ENCODE measurements at places on chromosomes 16 and 17.
A peak's percentile ranks its signal among the peaks of the same experiment; 100 is the strongest.

DNA sequence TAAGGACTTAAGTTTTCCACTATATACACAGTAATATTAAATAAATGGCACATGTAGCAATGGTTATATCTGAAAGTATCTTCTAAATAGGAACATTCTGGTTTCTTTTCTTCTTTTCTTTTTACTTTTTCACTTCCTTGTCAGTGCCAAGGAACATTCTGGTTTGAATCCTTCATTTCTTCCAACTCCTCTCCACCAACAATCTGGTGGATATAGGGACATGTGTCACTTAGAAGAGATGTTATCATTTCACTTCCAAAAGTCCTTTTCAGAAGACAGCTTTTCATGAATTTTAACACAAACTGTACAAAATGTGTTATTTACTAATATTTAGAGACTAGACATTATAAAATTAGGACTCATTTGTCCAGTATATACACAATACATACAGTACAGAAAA is 7.9 kb upstream of the GOT2 start:
- no peak for DNase-seq

DNA sequence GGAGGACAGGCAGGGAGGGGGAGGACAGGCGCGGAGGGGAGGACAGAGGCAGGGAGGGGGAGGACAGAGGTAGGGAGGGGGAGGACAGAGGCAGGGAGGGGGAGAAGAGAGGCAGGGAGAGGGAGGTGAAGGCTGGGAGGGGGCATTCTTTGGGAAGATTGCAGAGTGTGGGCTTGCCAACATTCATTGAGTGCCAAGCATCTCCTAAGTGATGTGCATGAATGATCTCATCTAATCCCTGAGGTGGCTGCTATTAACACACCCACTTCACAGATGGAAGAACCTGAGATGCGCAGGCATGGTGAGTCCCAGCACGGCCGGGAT is 58.3 kb downstream of the NT5M start:
- DNase-seq, result no peak

- no peak for DNase-seq
These were observed 28.6 kb upstream of the PAFAH1B1 start for GRCh38 chr17:2564877-2565276.

GRCh38 chr17:17180141-17180603 is 26.0 kb downstream of the PLD6 start:
- DNase-seq, result no peak

GRCh38 chr17:78748730-78749317 is 33.2 kb downstream of the CYTH1 start:
- DNase-seq, result no peak

DNA sequence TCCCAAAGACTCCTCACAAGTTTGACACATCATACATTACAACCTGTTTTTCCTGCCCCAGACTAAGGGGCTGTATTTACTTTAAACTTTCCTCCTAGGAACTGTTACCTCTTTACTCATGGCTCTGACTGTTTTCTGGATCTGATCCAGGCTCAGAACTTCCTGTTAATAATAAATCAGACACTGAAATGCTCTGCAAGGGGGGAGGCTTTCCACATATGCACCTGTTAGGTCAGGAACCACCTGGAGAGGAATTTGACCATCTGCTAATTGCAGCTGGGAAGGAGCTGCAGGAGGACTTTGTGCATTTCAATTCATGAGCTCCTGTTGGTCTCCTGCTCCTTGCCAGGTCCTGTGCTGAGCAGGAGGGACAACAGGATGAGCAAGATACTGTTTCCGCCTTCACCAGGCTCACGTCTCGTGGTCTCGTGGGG is 476.9 kb upstream of the CDH5 start:
- DNase-seq, result no peak

DNA sequence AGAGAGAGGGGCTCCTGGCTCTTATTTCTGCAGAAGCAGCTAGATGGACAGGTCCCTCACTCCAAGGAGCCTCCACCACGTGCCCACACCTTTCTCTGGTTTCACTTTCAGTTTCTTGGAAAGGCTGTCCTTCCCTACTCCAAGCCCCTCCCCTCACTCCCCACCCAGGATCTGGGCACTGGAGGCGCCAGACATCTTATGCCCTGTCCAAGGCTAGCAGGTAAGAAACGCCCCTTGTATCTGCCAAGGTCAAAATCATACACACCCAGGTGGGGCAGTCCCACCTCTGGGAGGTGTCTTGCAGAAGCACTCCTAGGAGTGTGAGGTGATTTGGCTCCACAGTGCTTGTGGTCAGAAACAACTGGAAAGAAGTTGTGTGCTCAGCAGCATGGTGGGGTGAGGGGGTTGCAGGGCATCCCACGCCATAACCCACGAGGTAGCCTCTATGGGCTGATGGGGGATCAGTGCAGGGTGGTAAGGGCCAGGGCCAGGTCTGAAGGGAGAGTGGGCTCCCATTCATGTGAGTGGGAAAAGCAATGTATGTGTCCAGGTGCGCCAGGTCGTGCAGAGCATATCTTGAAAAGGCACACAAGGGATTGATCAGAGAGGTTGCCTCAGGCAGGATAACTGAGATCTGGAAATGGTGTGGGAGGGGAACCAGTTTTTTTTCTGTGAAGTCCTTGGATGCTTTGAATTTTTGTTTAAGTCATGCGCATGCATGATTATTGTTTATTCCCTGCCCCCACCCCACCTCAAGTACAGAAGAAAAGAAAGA is 31.8 kb upstream of the PRM1 start:
- no peak for DNase-seq

GRCh38 chr17:48575673-48576478 is 2.3 kb downstream of the HOXB4 start:
- no peak for DNase-seq

GRCh38 chr17:48791128-48792032 is 25.6 kb downstream of the TTLL6 start:
- DNase-seq, result peak; percentile 39

- DNase-seq, result no peak
These were observed 13.3 kb upstream of the SDK2 start for GRCh38 chr17:73657473-73658116.

GRCh38 chr17:75854101-75854748 is 910 bp downstream of the WBP2 start:
- DNase-seq, result no peak

GRCh38 chr16:69799611-69800031 is 37.5 kb downstream of the WWP2 start:
- no peak for DNase-seq

- DNase-seq, result no peak
These were observed 289.0 kb upstream of the AXIN2 start for GRCh38 chr17:65850486-65850885.

GRCh38 chr17:32356750-32357149 is 6.8 kb downstream of the ZNF207 start:
- no peak for DNase-seq

DNA sequence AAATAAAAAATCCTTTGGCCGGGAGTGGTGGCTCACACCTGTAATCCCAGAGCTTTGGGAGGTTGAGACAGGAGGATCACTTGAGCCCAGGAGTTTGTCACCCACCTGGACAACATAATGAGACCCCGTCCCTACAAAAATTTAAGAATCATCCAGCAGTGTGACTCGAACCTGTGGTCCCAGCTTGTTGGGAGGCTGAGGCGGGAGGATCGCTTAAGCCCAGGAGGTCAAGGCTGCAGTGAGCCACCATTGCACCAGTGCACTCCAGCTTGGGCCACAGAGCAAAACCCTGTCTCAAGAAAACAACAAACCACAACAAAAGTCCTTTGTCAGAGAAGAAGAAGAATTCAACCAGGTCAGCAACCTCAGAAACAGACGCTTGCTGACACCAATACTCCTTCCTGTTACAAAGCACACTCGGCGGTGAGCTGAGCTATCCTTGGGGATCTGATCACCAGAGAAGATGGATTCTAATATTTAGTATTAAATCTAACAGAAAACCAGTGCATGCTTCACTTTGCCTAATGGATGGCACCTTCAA is 12.9 kb upstream of the PVALEF start:
- no peak for DNase-seq

DNA sequence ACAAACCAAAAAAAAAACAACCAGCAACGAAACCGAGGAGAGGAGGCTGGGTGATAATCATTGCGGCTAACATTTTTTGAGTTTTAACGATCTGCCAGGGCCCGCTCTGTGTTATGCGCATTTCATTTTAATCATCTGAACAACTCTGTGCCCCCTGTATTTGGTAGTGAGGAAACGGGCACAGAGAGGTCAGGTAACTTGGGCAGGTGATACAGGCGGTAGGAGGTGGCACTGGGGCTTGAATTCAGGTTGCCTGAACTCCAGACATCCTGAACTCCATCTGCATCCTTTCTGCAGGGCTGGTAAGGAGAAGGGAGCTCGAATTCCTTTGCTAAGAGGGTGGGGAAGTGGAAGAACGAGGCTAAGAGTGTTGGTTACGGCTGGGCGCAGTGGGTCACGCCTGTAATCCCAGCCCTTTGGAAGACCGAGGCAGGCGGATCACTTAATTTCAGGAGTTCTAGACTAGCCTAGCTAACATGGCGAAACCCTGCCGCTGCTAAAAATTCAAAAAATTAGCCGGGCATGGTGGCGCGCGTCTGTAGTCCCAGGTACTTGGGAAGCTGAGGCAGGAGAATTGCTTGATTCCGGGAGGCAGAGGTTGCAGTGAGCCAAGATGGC is 1.1 kb downstream of the CLUAP1 start:
- no peak for DNase-seq
